ENCODE measurements at places on chromosomes 12 and 14. TPM values are rescaled to one million over a fixed set of nuclear protein-coding genes. Genes with fewer than 3 reads are reported as not detected.

GRCh38 chr12:83005534-83006197, 319.0 kb downstream of the TMTC2 start:
- H3K27me3 ChIP-seq = no peaks in the 10 kb centered on the region
- H3K4me1 ChIP-seq = no peaks in the 10 kb centered on the region
- no peaks in the 10 kb centered on the region for H3K36me3 ChIP-seq
- no peak overlapping the region for H3K27ac ChIP-seq
- no peak for DNase-seq

DNA sequence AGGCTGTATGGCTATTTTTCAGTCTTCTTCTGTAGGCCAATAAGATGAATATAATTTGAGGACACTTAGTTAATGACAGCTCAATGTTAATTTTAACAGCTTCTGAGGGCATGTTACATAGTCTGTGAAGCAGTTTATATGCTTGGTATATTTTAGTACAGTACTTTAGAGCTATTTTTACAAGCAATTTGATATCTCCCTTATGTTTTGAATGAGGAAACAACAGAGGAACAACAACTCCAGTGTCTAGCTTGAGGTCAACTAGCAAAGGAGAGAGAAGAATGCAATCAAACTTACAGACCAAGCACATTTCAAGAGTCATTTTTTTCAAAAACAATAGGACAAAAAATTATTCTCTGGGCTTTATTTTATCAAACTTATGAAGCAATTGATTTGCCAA, 469.1 kb upstream of the DCN start:
- peaks cover 4% of the 10 kb centered on the region for H3K4me1 ChIP-seq
- DNase-seq = no peak
- H3K27me3 ChIP-seq = no peaks in the 10 kb centered on the region
- H3K27ac ChIP-seq = no peak overlapping the region

P2RX2 gene
- total RNA-seq = not detected

DNA sequence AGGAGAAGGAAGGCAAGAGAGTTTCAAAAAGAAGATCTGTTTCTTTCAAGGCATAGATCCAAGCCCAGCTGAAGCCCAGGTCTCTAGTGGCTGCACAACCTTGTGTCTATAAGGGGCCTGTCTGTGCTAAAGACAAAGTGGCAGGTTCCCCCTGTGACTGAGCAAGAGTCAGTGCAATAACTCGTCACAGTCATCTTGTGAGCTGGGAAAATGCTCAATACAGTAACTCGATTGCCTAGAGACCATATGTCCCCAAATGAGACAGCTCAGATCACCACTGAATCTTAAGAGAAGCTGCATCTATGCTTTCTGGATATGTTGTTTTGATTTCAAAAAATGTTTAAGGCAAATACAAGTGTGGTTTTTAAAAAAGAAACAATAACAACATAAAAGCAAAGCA, 24.2 kb downstream of the ST8SIA1 start:
- H3K4me3 ChIP-seq = no peak overlapping the region
- H3K27me3 ChIP-seq = no peaks in the 10 kb centered on the region
- H3K36me3 ChIP-seq = no peaks in the 10 kb centered on the region
- H3K4me1 ChIP-seq = no peaks in the 10 kb centered on the region
- DNase-seq = no peak

- peak overlapping the region; percentile 14 for H3K4me3 ChIP-seq
- H3K27me3 ChIP-seq = no peaks in the 10 kb centered on the region
- H3K36me3 ChIP-seq = peaks cover 13% of the 10 kb centered on the region
These were observed 1.8 kb upstream of the RHOF start for GRCh38 chr12:121795034-121795968.

DNA sequence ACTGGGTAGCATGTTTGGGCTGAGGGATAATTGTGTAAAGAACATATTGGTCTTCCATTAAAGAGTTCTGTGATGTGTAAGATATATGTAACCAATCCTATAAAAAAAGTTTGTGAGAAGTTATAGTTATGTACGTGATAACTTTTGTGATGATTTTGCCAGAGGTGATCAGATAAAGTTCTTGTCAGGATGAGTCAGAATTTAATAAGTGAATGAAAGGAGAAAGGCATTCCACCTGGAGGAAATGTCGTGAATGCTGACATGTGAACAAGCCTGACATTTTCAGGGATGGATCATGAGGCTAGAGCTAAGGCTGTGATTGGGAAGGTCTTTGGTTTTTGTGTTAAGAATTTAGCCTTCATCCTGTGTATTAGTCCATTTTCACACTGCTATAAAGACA, 241.5 kb downstream of the SNAPC1 start:
- no peaks in the 10 kb centered on the region for H3K36me3 ChIP-seq
- no peak overlapping the region for H3K27ac ChIP-seq
- no peaks in the 10 kb centered on the region for H3K4me1 ChIP-seq
- DNase-seq = no peak

DNA sequence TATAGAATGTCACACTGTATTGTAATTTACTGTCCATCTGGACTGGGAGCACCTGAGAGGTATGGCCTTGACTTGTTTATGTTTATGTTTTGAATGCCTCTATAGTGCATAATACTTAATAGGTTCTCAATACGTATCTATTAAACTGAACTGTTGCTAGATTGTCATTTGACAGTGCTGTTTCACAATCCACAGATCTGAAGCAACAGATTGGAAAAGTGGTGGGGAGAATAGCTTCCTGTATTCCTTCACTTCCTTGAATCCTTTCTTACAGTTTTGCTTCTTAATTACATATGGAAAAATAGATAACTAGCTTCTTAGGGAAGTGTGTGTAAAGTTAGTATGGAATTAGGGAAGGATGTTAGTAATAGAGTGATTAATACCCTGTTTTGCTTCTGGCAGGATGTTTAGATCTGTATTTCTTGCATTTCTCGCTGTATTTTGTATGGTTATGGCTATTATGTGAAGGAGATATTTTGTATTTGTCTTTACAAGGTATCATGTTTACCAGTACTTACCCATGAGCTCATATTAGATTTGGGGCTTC, 4.5 kb downstream of the CNOT2 start:
- H3K27me3 ChIP-seq = no peaks in the 10 kb centered on the region
- no peak overlapping the region for H3K27ac ChIP-seq
- H3K4me1 ChIP-seq = peaks cover 13% of the 10 kb centered on the region
- DNase-seq = no peak
- H3K36me3 ChIP-seq = no peaks in the 10 kb centered on the region

DNA sequence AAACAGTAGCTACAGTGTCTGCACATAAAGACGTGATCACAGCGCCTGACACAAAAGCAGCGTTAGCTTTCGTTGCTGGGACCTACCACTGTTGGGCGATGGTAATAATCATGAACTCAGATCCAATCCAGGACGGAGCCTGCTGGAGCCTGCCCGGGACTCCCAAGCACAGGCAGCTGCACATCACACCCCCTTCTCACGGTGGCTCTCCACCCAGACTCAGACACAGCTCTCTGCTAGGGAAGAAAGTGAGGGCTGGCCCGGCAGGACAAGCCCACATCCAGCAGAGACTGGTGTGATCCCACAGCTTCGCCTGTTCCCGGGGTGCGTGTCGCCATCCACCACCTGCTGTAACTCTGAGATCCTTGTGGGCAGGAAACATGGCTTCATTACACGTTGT, 49.9 kb upstream of the FOXN3 start:
- H3K4me1 ChIP-seq = no peaks in the 10 kb centered on the region

- H3K4me3 ChIP-seq = peak overlapping the region; percentile 72
- no peak for DNase-seq
- peaks cover 51% of the 10 kb centered on the region for H3K4me1 ChIP-seq
- H3K27ac ChIP-seq = no peak overlapping the region
- H3K36me3 ChIP-seq = no peaks in the 10 kb centered on the region
These were observed 617 bp downstream of the TTC8 start for GRCh38 chr14:88825078-88825458.

- no peak overlapping the region for H3K27ac ChIP-seq
- DNase-seq = no peak
- no peaks in the 10 kb centered on the region for H3K36me3 ChIP-seq
- H3K4me1 ChIP-seq = peaks cover 4% of the 10 kb centered on the region
- H3K4me3 ChIP-seq = no peak overlapping the region
- no peaks in the 10 kb centered on the region for H3K27me3 ChIP-seq
These were observed 115.9 kb upstream of the TMPO start for GRCh38 chr12:98399532-98399931.

DNA sequence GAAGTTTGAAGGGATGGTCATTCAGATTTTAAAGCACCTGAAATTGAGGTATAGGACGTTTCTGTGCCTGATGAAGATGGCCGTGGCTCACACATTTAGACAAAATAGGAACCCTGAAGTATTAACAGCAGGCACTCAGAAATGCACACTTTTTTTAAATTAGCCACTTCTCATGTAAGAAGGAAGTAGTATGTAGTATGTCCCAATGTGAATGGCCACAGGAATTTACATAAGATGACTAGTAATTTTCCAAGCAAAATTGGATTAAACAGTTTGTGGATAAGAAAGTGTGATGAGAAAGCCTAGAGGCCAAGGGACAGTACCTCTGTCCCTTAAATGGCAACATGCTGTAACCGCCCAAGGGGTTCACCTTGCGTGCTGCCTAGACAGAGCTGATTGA, 1.8 kb upstream of the MIS18BP1 start:
- no peak overlapping the region for H3K27ac ChIP-seq
- peaks cover 17% of the 10 kb centered on the region for H3K4me1 ChIP-seq
- H3K27me3 ChIP-seq = no peaks in the 10 kb centered on the region
- DNase-seq = no peak

DNA sequence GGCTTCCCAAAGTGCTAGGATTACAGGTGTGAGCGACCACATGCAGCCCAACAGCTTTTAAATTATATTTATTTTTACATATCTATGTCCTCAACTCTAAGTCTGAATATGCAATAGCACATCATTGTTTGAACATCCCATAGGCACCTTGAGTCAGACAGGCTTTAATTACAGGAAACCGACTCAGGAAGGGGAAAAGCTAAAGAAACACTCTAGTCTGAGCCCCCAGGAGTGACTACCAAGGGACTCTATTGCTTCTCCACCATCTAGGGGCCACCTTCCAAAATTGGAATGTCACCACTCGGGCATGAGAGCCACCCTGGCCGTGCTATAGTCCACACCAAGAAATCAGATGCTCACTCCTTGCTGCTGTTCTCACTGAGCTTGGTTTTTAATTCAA, 14.0 kb upstream of the MFAP5 start:
- no peaks in the 10 kb centered on the region for H3K27me3 ChIP-seq
- no peaks in the 10 kb centered on the region for H3K4me1 ChIP-seq
- no peak overlapping the region for H3K4me3 ChIP-seq
- DNase-seq = no peak

DNA sequence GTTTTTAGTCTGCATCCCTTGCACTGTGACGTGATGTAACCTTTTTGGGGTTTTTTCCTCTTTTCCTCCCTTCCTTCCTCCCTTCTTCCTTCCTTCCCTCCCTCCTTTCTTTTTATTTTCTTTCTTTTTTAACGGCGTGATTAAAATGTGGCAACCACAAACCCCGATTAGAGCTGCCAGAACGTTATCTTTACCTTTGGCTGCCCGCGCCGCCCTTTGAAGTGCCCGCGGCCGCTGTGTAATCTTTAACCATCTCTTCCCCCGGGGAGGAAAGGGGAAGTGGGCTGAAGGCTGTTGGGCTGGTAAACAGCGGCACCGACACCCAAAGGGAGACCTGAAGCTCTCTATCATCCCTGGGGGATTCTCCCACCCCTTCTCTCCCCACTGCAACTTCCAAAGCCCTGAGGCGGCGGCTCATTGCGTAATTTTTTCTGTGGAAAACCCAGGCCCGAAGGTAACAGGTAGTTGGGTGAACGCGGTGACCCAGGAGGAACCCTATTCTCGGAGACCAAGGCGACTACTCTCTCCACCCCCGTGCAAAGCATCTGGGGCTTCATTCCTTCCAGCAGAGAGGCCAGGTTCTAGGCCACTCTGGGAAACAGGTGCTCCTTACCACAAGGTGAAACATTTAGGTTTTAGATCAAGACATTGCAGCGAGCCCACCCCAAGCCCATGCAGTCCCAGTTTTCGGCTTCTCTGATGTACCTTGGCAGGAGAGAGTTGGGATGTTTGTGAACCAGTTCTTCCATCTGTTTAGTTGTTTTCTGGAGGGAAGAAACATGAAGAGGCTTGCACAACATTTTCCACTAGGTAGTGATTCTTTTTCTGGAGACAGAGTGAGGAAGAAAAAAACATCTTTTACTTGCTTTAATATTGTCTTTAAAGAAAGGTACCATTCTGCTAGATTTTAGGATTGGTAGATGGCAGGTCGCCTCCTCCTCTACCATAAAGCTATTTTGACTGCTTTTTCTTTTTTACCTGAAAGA, 1.5 kb downstream of the LGR5 start:
- H3K27me3 ChIP-seq = peaks cover 14% of the 10 kb centered on the region
- peak overlapping the region; percentile 54 for H3K4me3 ChIP-seq
- H3K4me1 ChIP-seq = peaks cover 10% of the 10 kb centered on the region

TMEM117 gene
- total RNA-seq = 6.5 TPM

GPR68 gene
- 0.28 TPM for total RNA-seq

DNA sequence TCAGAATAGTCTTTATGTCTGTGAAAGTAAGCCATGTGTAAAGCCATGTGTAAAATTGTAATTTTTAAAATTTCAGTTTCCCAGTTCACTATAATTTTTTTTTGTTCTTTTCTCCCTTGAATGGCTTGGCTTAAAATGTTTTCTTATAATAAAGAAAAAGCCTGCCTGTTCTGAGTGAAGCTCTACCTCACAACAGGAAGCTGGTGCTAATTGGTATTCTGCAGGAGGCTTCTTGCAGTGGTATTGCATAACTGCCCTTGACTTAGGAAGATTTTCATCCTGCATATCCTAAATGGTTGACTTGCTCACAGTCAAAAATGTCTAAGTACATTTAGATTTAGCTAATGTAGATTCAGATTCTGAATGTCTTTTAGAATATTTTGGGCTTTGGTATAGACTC, 49.5 kb downstream of the ATP2A2 start:
- no peak for DNase-seq
- no peaks in the 10 kb centered on the region for H3K4me1 ChIP-seq
- no peaks in the 10 kb centered on the region for H3K27me3 ChIP-seq
- H3K4me3 ChIP-seq = no peak overlapping the region
- H3K36me3 ChIP-seq = peaks cover 70% of the 10 kb centered on the region
- H3K27ac ChIP-seq = no peak overlapping the region

TBX3 gene
- 344 TPM for total RNA-seq

DNA sequence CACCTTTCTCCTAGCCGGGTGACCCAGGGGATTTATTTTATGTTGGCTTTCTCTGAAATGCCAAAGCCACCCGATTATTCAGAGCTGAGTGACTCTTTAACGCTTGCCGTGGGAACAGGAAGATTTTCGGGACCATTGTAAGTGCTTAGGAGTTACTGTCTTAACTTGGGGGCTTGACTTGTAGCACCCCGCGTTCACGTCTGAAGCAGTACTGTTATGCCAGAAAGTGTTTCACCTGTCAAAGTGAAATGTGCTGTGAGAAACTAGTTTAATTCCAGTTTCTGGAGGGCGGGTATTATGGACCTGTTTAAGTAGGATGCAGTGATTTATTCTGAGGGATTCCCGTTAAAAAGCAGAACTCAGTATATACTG, 218 bp downstream of the LYSET start:
- H3K27me3 ChIP-seq = no peaks in the 10 kb centered on the region
- H3K27ac ChIP-seq = peak overlapping the region; percentile 19
- peak overlapping the region; percentile 74 for H3K4me3 ChIP-seq

GRCh38 chr14:105117257-105117646, 51.3 kb downstream of the JAG2 start:
- H3K36me3 ChIP-seq = no peaks in the 10 kb centered on the region
- no peaks in the 10 kb centered on the region for H3K4me1 ChIP-seq
- DNase-seq = no peak
- no peak overlapping the region for H3K4me3 ChIP-seq

- H3K4me1 ChIP-seq = no peaks in the 10 kb centered on the region
- no peak for DNase-seq
- H3K4me3 ChIP-seq = no peak overlapping the region
- H3K27ac ChIP-seq = no peak overlapping the region
- H3K27me3 ChIP-seq = no peaks in the 10 kb centered on the region
- H3K36me3 ChIP-seq = no peaks in the 10 kb centered on the region
These were observed 256.2 kb upstream of the CPNE8 start for GRCh38 chr12:39161465-39162085.

All from adrenal gland (tissue), 19 donors.